Activated CD4-positive, alpha-beta T cell treated with anti-CD3 and anti-CD28 coated beads, Interleukin-2, amount 10 ng/mL, durations not matched to agents 24 days and 14 days (primary cell): ENCODE measurements at places on chromosomes 3 and 15.

DNA sequence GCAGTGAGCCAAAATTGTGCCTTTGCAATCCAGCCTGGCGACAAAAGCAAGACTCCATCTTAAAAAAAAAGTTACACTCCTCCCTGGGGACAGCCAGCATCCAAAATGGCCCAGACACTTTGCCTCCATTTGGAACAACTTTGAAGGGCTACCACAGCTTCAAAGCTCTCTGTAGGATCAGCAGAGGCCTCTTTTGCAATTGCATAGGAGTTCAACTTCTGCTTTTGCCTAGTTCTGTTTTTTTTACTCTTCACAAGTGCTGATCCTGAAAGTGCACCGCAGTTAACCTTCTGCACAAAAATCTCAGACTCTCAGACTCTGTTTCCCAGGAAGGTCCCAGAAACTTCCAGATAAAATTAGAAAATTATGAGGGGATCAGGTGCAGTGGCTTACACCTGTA is 25.2 kb upstream of the SLC4A7 start:
- no peak overlapping the region for H3K4me3 ChIP-seq
- no peak for DNase-seq
- H3K36me3 ChIP-seq, result no peaks in the 10 kb centered on the region
- H3K4me1 ChIP-seq, result peaks cover 3% of the 10 kb centered on the region

- H3K4me3 ChIP-seq, result no peak overlapping the region
- no peak overlapping the region for H3K27ac ChIP-seq
- no peaks in the 10 kb centered on the region for H3K27me3 ChIP-seq
- no peaks in the 10 kb centered on the region for H3K4me1 ChIP-seq
- DNase-seq, result no peak
Observed at GRCh38 chr3:166836836-166837235, 543.3 kb downstream of the ZBBX start.

GRCh38 chr3:28576614-28577200 is 228.1 kb upstream of the AZI2 start:
- no peak overlapping the region for H3K27ac ChIP-seq
- DNase-seq, result no peak
- H3K4me3 ChIP-seq, result no peak overlapping the region
- H3K27me3 ChIP-seq, result peaks cover 54% of the 10 kb centered on the region
- H3K36me3 ChIP-seq, result no peaks in the 10 kb centered on the region

DNA sequence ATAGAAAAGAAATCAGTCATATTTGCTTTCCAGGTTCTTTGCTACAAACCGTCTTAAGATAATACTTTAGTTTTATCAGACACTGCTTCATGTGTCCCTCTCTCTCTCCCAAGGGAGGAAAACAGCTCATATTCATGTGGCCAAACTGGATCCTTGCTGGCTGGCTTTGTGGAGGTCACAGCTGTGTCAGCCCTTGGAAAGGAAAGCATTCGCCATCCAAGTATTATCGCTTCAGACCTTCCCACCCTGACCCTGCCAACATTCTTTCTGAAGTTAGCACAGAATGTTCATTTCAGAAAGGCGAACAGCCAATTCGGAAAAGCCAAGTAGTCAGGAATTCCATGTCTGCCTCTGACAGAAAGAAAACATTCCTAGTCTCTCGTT is 213.6 kb downstream of the FEZF2 start:
- no peaks in the 10 kb centered on the region for H3K36me3 ChIP-seq
- no peak overlapping the region for H3K27ac ChIP-seq
- DNase-seq, result no peak
- H3K27me3 ChIP-seq, result no peaks in the 10 kb centered on the region

GRCh38 chr15:50909010-50909317 is 481 bp downstream of the AP4E1 start:
- H3K27me3 ChIP-seq, result no peaks in the 10 kb centered on the region
- H3K36me3 ChIP-seq, result peaks cover 22% of the 10 kb centered on the region
- H3K4me3 ChIP-seq, result peak overlapping the region; percentile 87
- DNase-seq, result no peak

DNA sequence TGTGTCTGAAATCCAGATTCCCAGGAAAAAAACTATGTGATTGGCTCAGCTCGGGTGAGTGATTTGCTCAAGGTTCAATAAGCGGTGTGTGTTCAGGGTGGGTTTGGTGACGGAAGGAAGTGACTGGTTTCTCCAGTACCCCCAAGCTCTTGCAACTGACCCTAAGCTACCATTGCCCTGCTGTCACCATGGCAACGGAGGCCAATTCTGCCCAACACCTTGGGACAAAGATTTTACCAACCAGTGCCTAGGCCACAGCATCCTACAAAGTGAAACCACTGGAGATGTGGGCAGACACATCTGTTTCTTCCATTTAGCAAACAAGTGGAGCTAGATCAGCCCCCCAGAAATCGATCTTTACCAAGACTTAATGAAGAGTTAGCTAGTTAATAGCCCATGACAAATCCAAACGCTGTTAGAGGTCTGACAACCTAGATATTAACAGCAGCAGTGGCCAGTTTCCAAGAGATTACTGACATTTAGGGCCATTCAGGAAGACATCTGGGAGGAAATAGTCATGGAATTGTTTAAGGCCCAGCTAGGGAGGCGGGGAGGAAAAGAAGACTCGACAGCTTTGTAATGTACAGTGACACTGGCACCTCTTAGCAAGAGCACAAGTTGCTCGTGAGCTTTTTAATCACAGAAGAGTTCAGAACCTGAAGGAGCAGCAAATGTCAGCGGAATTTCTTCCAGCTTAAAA is 195.9 kb downstream of the SLCO3A1 start:
- H3K27me3 ChIP-seq, result no peaks in the 10 kb centered on the region
- no peak overlapping the region for H3K27ac ChIP-seq
- H3K36me3 ChIP-seq, result no peaks in the 10 kb centered on the region
- no peak overlapping the region for H3K4me3 ChIP-seq
- no peak for DNase-seq

GRCh38 chr15:58070801-58071418 is 5.4 kb upstream of the ALDH1A2 start:
- peaks cover 55% of the 10 kb centered on the region for H3K27me3 ChIP-seq
- no peaks in the 10 kb centered on the region for H3K36me3 ChIP-seq
- peaks cover 4% of the 10 kb centered on the region for H3K4me1 ChIP-seq
- peak; percentile 83 for DNase-seq

DNA sequence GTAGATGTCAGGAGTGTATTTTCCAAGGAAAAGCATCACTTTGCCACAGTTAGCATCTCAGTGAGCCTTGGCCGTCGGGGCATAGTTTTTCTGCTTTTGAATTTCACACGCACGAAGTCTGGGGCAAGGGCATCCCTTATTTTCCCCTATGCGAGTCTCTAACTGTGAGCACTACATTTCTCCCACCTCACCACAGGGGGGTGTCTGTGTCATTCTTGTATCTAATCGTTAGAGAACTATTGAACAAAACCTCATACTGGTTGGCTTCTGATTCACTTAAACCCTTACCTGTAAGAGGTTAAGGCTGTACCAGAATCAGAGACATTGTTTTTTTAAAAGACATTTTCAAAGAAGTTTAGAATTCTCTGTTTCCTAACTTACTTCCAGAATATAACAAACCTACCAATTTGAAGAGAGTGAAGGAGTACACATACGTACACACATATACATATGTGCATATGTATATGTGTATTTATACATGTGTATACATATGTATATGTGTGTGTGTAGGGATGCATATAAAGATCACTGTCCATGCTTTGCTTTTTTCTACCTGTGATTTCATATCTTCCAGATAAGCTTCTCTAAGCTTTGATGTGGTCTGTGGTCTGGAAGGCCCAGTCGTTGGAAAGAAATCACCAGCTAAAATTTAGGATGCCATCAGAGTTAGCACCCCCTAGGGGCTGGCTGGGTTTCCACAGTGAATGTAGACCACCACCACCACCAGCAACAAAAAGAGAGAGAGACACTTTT is 49.4 kb downstream of the MYZAP start:
- peaks cover 2% of the 10 kb centered on the region for H3K4me1 ChIP-seq
- peak; percentile 58 for DNase-seq
- no peaks in the 10 kb centered on the region for H3K36me3 ChIP-seq
- H3K27ac ChIP-seq, result no peak overlapping the region
- no peak overlapping the region for H3K4me3 ChIP-seq
- H3K27me3 ChIP-seq, result no peaks in the 10 kb centered on the region

DNA sequence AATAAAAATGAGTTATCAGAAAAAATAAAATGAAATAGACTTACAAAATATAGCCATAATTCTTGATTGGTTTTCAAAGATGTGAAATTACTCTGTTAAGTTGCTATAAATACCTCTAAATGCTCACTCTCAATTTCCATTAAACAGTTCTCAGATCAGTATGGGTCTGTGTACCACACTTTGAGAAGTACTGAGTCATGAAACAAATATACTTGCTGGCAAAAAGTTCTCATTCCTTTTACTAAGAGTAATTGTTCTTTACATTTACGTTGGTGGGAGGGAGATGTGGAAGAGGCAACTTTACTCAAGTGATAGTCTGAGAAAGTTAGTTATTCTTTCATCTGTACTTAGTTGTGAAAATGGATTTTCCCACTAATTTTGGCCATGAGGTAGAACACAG is 96.3 kb downstream of the ZNF385D start:
- no peak overlapping the region for H3K4me3 ChIP-seq
- no peak for DNase-seq
- no peaks in the 10 kb centered on the region for H3K36me3 ChIP-seq
- no peak overlapping the region for H3K27ac ChIP-seq
- H3K4me1 ChIP-seq, result no peaks in the 10 kb centered on the region
